ENCODE measurements at places on chromosomes 3 and 15.

DNA sequence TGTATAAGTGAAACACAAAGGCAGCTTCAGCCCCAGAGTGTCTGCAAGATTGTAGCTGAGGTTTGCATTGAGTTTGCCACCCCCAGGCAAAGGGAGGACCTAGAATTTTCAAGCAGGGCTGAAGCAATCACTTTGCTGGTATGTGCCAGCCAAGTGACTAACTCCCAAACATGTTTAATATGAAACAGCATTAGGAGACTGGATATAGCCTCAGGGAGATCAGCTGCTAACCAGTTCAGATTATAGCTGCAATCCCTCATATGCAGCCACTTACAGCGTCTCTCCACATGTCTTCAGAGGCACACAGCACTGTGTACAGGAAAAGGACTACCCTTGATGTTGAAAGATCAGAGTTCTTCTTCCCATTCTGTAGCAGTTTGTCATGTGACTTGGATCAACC, 38.4 kb upstream of the PPP2R3A start:
- DNase-seq: no peak

DNA sequence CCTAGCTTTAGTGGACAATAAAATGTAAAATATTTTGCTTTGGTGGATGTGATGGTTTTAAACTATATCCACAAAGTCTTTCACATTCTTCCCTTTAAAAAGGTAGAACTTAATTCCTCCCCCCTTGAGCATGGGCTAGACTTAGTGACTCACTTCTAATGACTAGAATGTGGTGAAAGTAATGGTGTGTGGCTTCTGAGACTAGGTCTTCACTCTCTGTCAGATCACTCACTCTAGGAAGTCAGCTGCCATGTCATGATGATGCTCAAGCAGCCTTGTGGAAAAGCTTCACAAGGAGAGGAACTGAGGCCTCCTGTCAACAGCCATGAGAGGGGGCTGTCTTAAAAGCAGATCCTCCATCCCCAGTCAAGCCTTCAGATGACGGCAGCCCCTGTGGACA, 4.2 kb downstream of the LRRC2 start:
- no peak for DNase-seq

DNA sequence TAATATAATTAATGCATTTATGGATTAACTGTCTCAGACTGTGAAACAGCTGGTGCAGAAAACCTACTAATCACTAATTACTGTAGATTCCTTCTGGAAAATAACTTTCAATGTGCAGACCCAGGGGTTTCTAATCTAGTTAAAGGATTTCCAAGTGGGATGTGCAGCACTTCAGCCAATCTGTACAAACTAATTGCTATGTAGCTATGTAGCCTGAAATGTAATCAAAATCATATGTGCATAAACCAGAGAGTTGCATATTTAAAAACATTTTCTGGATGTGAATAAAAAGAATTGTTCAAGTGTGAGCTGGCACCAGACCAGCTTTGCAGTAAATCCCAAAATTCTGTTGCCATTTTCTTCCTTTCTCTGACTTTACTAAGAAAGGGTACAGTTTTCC, 127.5 kb upstream of the CD96 start:
- no peak for DNase-seq

- no peak for DNase-seq
These were observed 169.1 kb downstream of the NSMCE3 start for GRCh38 chr15:29100486-29101000.

- DNase-seq: no peak
These were observed 38.0 kb downstream of the MGLL start for GRCh38 chr3:127784283-127784682.

GRCh38 chr15:76217029-76217881, 94.0 kb downstream of the ETFA start:
- DNase-seq: no peak

GRCh38 chr3:112074616-112075497, 11.3 kb upstream of the C3orf52 start:
- DNase-seq: no peak

- no peak for DNase-seq
These were observed 106.8 kb downstream of the HHLA2 start for GRCh38 chr3:108403198-108403597.

DNA sequence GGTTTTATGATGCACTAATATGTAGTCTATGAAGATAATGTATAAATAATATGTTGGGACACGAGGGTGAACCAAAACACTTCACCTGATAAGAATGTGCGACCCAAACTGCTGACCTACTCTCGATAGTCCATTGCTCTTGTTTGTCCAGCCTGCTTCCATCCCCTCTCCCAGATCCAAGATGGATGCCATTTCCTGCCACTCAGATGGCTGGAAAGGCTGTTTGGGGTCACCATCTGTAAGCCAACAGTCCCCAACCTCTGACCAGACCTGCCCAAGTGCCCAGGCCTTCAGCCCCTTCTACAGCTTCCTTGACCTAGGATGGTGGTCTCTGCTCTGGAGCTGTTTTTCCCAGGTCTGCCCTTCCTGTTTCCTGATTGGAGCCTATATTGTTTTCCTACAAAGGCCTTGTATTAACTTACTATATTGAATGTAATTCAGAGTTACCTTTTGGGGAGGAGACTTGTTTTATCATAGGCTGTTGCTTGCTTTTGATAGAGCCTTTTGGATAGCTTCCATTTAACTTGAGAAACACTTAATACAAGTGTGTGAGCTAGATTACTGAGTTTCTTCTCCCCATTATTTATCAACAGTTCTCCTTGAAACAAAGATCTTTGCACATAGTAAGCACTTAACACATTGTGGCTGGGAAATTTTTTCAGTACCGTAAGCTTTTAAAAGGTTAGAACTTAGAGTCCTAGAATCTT, 5.0 kb upstream of the PAQR9 start:
- DNase-seq: no peak

DNA sequence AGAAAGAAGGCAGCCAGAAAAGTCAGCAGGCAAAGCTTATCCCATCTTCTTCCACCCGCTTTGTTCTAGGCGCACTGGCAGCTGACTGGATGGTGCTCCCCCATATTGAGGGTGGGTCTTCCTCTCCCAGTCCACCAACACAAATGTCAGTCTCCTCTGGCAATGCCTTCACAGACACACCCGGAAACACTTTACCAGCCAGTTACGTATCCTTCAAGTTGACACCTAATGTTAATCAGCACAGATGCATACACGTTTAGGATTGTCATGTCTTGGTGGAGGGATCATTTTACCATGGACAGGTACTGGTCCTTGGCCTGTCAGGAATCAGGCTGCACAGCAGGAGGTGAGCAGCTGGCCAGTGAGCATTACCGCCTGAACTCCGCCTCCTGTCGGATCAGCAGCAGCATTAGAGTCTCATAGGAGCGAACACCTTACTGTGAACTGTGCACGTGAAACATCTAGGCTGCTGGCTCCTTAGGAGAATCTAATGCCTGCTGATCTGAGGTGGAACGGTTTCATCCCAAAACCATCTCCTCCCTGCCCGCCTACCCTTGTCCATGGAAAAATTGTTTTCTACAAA, 59.1 kb upstream of the PYDC2 start:
- DNase-seq: no peak

DNA sequence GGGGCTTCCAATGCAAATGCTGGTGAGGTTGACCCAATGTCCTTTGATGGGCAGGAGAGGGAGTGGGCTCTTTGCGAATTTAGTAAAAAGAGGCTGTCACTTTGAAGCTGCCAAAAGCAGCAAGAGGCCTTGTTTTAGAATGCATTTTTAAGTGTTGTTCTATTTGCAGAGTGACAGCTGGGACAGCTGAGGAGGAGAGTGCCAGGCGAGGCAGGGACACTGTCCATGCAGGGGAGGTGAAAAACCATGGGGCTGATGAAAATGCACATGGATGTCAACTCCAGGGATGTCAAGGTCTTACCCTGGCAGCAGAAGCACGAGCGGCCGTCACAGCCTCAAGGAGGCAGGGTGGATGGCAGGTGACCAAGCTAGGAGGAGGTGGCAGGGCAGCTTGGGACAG, 279.8 kb downstream of the ADAMTS17 start:
- DNase-seq: no peak

DNA sequence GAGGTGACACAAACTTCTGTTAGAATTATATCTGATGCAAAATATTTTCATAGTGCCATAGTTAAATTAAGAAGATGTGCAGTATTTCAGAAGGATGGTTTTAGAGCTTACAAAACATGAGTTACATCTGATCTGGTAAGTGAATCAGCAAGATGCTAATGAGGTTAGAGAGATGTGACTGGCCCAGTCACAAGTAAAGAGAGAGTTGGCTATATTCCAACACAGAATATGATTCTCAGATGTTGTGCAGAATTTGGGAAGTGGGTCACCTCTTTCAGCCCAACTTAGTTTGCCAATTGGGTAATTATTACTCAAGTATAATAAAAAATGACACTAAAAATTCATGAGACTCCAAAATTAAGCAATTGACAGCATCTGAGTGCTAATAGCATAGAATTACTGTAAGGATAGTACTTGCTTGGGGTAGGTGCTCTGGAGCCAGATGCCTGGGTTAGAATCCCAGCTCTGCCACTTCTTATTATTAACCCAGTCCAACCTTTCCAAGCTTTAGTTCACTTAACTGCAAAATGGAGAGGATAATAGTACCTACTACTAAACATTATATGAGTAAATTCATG, 30.8 kb downstream of the P2RY1 start:
- DNase-seq: no peak

- no peak for DNase-seq
These were observed 24.3 kb upstream of the GCNT3 start for GRCh38 chr15:59587085-59587826.

GRCh38 chr3:46191730-46192129, 16.4 kb downstream of the CCR1 start:
- DNase-seq: no peak

DNA sequence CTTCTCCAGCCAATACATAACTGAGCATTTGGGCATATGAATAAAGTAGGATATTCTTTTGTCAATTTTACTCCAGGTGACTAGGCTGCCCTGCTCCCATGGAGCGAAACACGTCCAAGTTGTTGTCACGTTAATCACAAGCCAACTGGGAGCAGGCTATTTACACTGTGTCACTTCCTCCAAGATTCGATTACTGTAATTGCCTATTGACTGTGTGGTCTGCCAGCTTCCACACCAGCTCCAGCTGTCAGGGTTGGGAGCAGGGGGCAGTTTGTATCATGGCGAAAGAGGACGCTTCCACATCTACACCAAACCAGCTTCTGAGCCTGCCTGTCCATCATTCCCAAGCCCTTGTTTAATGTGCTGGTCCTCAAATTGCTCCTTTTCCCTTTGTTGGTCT, 89.2 kb upstream of the RORA start:
- DNase-seq: no peak

DNA sequence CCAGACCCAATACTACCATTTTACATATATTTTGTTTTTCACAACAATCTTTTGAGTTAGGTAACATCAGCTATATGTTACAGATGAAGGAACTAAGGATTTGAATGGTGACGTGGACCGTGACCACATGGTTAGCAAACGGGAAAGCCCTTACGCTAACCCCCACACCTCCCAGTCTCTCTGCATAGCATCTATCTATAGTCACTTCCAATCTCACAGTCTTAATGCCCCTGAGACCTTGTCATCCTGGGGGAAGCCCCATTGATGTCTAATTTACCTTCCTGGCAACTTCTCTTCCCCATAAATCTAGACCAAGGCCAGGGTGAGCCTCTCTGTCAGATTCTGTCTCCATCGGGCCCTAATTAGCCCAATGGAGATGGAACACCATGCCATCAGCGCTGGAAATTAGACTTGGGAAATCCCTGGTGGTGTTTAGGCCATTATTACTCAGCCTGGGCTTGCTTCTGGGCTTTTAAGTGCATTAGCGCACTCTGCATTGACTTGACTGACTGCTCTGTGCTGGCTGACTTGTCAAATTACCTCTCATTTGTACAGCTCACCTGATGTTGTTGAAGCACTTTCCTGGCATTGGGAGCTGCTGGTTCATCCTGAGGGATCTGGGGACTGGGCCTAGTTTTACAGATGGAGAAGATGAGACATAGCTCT, 34.0 kb upstream of the SH3GL3 start:
- DNase-seq: no peak

GRCh38 chr3:183635107-183635430, 354 bp upstream of the KLHL24 start:
- no peak for DNase-seq

DNA sequence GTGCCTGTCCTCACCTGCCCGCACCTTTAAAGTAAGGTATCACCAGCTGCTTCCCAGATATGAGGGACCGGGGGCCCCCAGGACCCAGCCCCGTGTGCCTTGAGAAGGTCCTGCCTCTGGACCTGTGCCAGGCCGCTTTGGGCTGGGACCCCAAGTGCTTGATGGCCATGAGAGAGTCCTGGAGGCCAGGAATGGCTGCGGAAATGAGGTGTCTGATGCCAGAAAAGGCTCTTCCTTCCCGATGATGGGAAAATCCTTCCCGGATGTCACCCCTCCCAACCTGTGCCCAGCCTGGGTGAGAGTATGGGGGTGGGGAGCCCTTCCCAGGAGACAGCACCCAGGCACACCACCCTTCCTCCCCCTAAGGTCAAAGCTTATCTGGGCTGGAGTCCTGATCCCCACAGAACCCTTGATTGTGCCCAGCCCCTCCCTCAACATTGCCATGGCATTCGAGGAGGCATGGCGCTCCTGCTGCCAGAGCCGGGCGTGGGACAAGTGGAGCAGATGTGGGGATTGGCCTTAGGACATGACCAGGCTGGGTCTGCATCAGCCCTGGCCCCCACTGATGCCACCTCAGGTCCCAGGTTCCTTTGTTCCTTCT, 14.2 kb downstream of the SEMA3F start:
- DNase-seq: no peak

DNA sequence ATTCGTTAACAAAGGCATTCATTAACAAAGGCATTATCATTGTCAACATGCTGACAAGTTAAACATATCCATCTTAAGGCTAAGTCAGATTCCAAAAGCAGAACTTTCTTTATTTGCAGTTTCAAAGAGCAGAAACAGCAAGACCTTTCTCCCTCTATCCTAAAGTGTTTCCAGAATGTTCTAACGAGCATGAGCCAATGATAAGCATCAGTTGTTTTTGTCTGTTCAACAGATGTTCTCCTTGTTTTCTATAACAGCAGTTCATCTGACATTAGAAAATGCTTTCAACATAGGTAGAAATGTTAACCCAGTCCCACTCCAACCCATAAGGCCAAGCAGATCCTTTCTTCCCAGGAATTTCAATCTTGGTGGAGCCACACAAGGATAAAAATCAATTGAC, 77.6 kb upstream of the POMGNT2 start:
- DNase-seq: no peak

DNA sequence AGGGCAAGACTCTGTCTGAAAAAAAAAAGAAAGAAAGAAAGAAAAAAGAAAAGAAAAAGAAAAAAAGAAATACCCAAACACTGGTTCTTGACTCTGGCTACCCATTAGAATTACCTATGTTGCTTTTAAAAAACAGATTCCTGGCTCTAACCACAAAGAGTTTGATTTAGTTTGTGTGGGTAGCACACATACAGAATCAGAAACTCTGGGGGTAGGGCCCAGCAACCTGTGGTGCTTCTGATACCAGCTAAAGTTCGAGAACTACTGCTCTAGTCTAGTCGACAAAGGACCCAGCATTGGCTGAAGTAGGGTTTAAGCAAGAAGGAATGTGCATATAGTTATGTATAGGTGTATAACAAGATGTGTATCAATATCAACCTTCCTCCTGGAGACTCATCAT, 392.7 kb downstream of the EFHB start:
- no peak for DNase-seq

Data from B cell (primary cell).